Spinal cord (tissue), 10 donors: ENCODE measurements at places on chromosomes 7 and 10.

GRCh38 chr10:96851281-96851680, 19.2 kb downstream of the LCOR start:
- no peak for DNase-seq

DNA sequence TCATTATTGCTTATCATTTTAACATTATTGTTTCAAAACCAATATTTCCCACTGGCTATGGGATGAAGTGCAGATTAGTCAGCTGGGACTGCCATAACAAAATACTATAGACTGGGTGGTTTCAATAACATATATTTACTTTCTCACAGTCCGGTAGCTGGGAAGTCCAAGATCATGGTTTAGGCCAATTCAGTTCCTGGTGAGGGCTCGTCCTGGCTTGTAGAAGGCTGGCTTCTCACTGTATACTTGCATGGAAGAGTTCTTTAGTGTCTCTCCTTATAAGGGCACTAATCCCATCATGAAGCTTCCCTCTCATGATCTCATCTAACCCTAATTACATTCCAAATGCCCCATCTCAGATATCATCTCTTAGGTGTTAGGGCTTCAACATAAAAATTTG, 101.3 kb downstream of the CHRM2 start:
- no peak for DNase-seq

GRCh38 chr7:30406664-30407425, 71.7 kb downstream of the NOD1 start:
- DNase-seq, result no peak

- DNase-seq, result no peak
Observed at GRCh38 chr10:125370578-125370977, 210.2 kb upstream of the CTBP2 start.

GRCh38 chr10:95530561-95530960, 30.6 kb downstream of the SORBS1 start:
- no peak for DNase-seq

DNA sequence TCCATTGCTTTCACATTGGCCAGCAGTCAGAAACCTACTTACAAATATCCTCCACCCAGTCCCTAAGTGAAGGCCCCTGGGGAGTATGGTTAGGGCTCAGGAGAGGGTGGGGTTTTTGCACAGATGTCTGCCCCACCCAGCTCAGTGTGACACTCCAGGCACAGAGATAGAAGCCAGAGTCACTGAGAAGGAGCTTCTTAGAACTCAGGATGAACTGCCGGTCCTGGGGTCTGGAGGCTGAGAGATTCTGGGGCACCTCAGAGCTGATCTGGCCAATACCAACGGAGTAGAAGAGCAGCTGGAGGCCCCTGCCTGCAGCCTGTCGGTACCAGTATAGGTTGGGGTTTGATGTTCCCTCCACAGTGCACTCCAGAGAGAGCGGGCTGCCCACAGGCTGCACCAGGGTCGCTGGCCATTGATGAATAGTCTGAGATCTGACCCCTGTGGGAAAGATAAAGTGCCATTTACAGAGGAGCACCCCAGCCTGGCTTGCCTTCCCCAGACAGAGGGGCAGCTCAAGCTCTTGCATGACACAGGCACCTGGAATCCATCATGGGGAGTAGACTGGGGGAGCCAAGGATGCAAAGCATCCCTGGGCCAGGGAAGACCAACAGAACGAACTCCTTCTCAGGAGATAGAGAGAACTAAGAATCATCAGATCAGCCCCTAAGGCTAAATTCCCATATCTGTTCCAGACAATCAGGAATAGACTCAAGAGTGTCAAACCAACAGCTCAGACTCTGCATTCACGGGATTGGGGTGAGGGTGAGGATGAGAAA, 41.9 kb downstream of the PRSS2 start:
- no peak for DNase-seq

DNA sequence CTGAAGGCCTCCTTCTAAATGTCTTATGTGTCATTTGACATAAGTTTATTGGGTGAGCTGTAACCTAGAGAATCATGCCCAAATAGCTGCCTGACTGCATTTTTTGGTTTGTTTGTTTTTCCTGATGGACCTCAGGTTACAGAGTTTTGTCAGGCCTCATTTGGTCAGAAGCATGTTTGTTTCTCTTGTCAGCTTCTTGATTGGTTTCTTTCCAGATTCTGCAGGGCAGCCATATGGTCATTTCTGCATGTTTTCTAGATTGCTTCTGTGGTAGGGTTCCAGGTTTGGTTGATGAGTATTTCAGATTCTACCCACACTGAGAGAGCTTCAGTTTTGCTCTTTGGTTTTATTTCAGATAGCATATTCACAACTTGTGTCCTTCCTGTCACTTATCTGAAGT, 28.0 kb downstream of the GLCCI1 start:
- no peak for DNase-seq

DNA sequence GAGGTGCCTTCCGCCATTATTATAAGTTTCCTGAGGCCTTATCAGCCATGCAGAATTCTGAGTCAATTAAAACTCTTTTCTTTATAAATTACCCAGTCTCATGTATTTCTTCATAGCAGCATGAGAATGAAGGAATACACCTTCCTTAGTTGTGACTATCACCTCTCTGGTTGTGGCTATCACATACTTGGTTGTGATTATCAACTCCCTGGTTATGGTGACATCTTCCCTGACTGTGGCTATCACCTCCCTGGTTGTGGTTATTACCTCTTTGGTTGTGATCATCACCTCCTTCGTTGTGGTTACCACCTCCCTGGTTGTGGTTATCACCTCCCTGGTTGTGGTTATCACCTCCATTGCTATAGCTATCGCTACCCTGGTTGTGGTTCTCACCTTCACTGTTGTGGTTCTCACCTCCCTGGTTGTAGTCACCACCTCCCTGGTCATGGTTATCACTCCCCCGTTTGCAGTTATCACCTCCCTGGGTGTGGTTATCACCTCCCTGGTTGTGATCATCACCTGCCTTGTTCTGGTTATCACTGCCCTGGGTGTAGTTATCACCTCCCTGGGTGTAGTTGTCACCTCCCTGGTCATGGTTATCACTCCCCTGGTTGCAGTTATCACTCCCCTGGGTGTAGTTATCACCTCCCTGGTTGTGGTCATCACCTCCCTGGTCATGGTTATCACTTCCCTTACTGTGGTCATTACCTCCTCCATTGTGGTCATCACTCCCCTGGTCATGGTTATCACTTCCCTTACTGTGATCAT, 105.9 kb downstream of the GPR26 start:
- DNase-seq, result no peak

DNA sequence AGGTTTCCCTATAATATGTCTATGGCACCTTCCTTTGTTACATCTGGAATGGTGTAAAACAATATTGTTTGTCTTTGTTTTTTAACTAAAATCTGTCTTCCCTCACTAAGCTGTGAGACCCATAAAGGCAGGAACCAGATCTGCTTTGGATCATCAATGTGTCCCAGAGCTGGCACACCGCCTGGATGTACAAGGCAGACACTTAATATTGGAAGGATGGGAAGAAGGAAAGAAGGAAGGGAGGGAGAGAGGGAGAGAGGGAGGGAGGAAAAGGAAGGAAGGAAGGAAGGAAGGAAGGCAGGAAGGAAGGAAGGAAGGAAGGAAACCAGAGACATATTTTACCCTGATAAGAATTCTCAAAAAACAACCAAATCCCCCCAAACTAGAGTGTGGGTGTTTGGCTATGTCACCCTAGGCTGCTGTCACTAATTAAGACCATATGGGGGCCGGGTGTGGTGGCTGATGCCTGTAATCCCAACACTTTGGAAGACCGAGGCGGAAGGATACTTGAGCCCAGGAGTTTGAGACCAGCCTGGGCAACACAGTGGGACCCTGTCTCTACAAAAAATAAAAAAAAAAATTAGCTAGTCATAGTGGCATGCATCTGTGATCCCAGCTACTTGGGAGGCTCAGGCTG, 59.6 kb downstream of the SH3PXD2A start:
- DNase-seq, result no peak

GRCh38 chr7:46970476-46970875, 611.4 kb downstream of the TNS3 start:
- DNase-seq, result no peak

- no peak for DNase-seq
Observed at GRCh38 chr10:70684374-70684773, 12.1 kb downstream of the ADAMTS14 start.

DNA sequence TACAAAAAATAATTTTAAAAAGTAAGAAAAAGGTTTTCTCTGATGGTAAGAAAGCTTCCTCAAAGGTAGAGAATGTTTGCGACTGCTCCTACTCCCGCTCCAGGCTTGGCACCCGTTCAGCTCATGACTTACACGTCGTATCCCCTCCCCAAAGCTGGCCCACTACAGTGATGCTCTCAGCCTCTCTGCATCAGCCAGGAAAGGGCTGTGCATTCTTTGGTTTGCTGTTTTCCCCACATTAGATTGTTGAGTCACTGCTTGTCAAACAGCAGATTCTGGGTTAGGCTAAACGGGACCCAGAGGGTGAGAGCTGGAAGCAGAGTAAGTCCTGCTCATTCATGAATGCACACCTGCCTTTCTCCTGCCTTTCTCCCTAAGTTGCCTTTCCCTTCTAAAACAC, 54.7 kb upstream of the NMT2 start:
- no peak for DNase-seq

- no peak for DNase-seq
Observed at GRCh38 chr10:44571701-44572100, 186.8 kb upstream of the CXCL12 start.

DNA sequence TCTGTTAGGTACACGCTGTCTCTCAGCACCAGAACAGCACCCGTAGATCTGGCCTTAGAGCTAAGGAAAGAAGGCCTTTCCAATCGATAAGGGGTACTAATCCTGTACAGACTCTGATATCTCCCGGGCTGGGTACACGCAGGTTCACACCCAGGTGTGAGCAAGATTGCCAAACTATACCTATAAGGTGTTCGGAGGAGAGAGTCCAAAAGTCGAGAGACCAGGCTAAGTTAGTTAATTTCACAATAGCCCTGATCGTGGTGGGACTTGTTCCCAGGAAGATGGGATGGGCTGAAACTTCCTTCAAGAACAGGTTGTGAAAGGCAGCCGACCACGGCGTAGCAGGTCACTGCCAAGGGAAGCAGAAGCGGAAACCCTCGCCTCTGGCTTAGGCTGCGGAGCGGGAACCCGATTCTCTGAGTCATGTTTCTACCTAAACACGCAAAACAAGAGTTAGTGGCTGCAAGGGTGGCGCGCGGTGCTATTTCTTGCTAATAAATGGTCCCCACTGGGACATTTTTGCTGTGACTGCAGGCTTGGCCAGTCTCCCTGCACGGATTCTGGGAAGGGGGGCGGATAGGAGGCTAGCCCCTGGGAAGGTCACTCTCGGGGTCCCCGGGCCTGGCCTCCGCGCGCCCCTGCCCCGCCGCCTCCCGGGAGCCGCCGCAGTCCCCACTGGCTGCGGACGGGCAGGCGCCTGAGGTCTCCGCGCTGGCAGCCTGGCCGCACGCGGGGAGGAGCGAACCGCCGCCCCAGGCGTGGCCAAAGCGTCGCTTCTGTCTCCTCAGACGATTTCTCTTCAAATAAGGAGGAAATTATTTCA, 75.4 kb upstream of the PDSS1 start:
- DNase-seq, result no peak

DNA sequence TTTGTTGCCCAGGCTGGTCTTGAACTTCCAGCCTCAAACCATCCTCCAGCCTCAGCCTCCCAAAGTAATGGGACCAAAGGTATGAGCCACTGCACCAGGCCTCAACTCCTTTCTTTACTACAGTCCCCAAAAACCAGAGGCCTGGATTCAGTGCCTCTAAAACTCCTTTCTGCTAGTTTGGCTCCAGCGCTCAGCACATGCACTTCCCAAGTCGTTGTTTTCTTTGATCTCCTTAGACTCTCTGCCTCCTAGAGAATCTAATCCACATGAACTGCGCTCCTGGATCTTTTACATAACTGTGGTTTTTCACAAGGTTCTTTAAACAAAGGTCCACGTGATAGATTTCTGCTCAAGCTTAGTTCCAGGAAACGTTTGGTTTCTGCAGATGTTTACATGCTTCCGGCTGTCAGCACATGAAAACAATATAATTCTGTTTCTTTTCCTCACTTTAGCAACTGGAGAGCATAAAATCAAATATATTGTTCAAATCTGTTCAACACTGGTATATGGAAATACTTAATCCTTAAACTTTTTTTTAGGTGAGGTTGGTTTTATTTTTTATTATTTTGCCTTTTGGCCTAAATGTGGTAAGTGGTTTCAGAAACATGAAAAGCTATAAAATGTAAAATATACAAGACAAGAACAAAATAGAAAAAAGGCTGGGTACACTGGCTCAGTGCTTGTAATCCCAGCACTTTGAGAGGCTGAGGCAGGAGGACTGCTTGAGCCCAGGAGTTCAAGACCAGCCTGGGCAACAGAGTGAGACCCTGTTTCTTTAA, 270.5 kb upstream of the MKLN1 start:
- DNase-seq, result peak; percentile 52

GRCh38 chr7:50801907-50802306, 19.2 kb upstream of the GRB10 start:
- DNase-seq, result no peak

GRCh38 chr7:157152391-157152937, 13.7 kb downstream of the UBE3C start:
- no peak for DNase-seq

- no peak for DNase-seq
Observed at GRCh38 chr10:126188679-126189200, 199.5 kb downstream of the ADAM12 start.

DNA sequence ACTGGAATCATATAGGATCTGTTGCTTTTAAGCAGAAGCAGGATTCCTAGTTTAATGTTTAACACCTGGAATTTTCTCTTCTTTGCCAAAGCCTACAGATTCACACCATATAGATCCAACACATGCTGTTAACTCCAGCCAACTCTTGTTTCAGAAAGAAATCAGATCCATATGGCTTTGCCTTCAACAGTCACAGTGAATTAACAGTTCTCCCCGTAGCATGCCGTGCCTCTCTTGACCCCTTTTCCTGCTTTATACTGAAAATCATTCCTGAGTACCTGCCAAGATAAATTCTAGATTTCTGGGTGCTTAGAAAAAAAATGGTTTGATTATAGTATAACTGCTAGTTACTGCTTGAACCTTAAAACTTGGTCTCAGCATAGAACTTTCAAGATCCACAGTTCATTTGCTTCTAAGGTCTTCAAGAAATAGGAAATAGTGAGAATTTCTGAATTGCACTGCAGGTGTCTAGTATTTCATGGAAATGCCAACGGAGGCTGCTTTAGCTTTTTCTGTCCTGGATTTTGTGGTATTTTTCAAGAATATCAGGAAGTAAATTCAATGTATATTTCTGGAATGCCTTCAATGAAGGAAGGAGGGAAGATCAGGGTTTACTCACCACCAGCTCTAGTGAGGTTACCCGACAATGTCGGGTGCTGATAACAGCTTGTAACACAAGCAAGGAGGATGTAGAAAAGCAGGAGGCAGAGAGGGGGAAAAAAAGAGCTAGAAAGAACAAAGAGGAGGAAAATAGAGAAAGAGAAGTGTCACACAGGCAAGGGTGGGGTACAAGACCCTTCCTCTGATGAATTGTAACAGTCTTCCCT, 6.6 kb downstream of the AASS start:
- DNase-seq, result no peak

DNA sequence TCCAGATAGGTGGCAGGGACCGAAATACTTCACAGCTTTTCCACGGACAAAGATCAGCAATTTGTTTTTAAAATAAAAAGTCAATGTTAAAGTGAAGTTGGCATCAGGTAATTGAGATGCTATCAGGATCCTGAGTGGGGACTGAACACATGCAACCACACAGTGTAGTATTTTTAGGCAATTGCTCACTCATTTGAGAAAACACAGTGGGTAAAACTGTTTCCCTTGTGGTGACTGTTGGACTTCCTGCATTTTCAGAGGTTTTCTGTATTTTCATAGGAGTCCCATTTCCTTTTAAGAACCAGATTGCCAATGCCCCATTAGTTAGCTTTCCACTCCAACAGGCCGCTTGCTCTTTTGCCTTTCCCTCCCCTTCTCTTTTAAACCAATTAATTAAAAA, 159.5 kb upstream of the ZNF32 start:
- no peak for DNase-seq

GRCh38 chr7:50159154-50159553, 66.1 kb upstream of the ZPBP start:
- DNase-seq, result no peak
